ENCODE measurements at places on chromosomes 6 and 20.

DNA sequence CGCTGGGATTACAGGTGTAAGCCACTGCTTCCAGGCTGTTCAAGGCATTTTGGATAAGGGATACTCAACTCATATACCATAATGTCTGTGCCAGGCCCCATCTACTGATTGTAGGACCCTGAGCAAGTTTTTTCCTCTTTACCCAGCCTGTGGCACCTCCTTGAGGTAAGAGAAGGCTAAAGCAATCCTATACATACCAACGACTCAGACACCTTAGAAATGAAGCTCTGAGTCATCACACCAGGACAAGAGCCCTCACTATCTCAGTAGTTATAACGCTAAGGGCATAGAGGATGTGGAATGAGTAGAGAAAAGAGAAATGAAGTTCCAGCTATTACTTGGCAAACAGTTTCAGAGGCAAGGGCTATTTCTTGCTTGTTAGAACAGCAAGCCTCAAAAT lies 16.9 kb downstream of the NDRG3 start:
- no peak for DNase-seq

DNA sequence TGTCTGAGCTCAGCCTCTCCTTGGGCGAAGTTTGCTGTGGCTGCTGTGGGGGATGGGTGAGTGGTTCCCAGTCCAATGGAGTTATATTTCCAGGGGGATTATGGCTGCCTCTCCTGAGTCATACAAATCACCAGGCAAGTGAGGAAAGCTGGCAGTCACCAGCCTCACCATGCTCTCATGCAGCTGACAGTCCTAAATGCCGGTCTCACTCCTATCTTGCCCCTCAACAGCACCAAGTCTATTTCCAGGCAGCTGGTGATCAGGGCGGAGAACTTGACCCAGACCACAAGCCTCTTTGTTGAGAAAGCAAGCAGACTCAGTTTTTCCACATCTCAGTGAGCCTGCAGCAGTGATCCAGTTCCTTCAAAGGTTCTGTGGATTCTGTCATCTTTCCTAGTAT lies 98.9 kb downstream of the TBC1D32 start:
- DNase-seq: no peak

GRCh38 chr20:36153736-36154699 lies 522 bp upstream of the EPB41L1 start:
- DNase-seq: no peak

GRCh38 chr20:62753626-62754025 lies 42.6 kb upstream of the MRGBP start:
- DNase-seq: no peak

DNA sequence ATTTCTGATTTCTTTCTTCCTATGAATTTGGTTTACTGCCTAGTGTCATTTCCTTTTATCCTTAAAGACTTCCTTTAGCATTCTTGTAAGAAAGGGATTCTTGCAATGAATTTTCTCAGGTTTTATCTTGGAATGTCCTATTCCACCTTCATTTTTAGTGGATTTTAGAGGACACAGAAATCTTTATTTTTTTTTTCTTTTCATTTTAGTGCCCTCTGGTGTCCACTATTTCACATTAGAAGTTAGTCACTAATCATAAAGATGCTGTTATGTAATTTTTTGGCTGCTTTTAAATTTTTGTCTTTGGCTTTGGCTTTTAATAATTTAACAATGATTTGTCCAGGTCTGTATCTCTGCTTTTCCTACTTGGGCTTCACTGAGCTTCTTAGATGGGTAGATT lies 28.1 kb downstream of the LMBRD1 start:
- no peak for DNase-seq

DNA sequence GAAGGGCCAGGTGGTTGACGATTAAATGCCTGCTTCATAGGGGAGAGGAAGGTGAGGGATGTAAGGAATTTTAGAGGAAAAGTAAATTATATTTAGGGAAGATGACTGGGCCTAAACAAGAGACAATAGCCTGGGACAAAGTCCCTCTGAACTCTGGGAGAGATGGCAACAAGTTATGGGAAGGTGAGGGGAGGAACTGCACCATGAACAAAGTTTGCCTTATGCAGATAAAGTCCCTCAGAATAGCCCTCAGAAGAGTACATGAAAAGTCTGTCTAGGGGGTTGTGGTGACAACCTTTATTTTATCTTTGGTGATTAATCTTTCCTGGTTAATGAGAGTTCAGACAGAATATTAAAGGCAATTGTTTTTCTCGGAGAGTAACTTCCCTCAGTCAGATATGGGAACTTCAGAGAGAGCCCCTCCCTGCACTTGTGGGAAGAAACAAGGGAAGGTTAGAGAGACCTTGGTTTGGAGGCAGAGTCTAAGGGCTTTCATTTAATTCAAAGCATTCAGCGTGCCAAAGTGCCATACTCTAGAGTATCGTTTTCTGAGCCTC lies 27.1 kb upstream of the FAM217A start:
- DNase-seq: no peak

DNA sequence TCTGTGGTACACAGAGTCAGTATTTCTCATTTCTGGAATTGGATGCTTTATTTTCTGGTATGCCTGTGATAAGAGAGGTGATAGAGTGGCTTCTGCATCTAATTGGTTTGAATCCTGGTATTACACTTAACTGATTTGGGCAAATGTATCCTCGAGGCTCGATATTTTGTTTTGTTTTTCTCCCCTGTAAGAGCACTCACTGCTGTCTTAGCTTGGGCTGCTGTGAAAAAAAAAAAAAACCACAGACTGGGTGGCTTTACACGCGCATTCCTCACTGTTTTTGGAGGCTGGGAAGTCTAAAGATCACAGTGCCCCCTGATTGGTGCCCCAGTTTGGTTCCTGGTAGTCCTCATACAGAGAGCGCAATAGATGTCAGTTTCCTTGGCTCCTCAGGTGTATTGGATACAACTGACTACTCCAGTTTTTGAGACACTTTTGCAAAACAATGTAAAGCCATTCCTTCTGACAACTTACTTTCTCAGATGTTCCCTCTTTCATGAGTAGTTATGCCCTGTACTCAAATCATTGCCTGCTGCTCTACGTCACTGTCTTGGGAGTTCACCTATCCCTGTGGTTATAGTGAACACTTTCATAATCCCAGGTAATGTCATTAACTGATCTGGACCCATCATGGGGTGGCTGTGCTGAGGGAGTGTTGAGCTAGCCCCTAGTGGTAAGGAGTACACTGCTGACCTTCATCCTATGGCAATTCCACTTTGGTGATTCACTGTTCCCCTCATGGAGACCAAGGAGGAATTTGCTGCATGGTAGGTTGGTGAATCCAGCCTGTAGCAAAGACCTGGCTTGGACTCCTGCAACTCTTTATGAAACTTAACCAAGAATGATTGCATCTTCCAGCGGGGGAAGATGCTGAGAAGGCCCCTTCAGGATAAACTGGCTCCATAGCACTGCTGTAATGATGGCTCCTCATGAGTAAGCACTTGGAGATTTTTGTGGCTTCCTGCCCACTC lies 3.5 kb upstream of the ACAT2 start:
- DNase-seq: no peak

- no peak for DNase-seq
These were observed 4.3 kb downstream of the MTG2 start for GRCh38 chr20:62186887-62187866.

DNA sequence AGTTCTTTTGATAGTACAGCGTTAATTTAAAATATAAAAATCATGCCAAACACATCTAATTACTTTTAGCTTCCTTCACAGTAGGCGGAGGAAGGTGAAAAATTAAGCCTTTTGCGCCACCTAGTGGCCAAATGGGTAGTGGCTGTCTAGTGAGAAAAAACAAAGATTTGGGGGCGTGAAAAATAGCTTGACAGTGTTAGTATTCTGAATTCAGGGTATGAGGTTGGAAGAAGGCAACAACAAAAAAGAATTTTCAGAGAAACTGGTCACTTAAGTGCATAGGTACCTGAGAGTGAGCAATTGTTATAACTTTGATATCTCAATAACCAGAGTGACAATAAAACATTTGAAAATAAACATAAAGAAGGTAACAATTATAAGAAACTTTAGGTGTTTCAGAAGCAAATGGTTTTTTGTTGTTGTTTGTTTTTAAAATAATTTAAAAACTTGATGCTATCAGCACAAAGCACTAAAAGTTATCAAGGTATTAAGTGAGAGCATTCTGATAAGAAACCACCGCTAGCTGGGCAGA lies 14.3 kb downstream of the PSMB9 start:
- DNase-seq: peak; percentile 77

DNA sequence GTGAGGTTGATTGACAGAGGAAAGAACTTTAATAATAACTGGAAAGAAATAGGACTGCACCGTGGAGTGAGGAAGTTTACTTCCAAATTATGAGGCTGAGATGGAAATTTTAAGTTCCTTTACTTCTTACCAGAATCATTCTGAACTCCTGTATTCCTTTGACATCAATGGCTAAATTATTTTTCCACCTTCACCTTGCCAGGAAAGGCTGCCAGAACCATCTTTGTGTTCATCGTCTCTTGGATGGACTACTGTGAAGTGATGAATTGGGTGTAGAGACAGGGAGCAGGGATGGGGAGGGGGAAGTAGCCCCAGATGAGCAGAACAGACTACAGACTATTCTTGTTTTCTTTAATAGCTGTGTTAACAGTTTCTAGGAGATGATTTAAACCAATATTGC lies 102.1 kb upstream of the CEP162 start:
- no peak for DNase-seq

DNA sequence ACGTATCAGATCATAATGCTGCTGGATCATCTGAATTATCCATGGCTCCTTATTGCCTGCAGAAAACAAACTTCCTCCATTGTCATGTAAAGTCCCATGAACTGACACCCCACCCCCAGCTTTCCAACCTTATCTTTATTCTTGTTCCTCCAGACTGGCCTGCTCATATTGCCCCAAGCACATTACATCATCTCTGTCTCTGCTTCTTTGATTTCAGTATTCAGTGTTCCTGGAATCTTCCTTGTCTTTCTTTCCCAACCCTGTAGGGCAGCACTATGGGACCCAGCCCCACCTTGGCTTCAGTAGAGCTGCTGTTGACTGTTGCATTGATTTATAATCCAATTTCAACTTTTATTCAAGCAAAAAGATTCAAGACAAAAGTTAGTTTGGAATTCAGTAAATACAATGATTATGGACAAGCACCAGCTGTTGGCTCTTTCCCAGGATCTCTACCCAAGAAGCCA lies 187.5 kb upstream of the ECI2 start:
- no peak for DNase-seq

GRCh38 chr6:45419571-45420082 lies 41.9 kb upstream of the SUPT3H start:
- peak; percentile 19 for DNase-seq

GRCh38 chr6:130322673-130323268 lies 43.0 kb upstream of the TMEM200A start:
- DNase-seq: peak; percentile 34

- DNase-seq: no peak
These were observed 506.2 kb upstream of the SLC35B3 start for GRCh38 chr6:8941577-8941976.

GRCh38 chr6:14288910-14289309 lies 171.3 kb downstream of the CD83 start:
- DNase-seq: no peak

GRCh38 chr6:104625536-104625935 lies 234.2 kb downstream of the HACE1 start:
- no peak for DNase-seq

- no peak for DNase-seq
These were observed 537 bp downstream of the CSTF1 start for GRCh38 chr20:56392881-56393482.

GRCh38 chr6:131040866-131041265 lies 22.2 kb downstream of the EPB41L2 start:
- DNase-seq: no peak

DNA sequence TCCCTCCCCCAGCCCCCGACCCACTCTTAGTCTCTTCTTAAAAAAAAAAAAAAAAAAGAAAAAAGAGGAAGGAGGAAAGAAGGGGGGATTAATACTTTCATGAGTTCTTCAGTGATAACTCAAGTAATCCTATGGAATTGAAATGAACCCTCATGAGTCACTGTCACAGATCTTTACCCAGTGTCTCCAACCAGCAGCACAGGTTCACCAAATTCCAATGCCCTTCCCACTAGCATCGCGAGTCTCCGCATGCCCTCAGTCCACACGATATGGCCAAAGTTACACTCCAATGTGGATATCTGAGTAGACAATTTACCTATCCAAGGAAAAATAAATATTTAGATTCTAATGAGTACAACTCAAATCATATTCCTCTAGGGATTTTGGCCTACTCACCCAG lies 74.5 kb downstream of the MDN1 start:
- DNase-seq: no peak

DNA sequence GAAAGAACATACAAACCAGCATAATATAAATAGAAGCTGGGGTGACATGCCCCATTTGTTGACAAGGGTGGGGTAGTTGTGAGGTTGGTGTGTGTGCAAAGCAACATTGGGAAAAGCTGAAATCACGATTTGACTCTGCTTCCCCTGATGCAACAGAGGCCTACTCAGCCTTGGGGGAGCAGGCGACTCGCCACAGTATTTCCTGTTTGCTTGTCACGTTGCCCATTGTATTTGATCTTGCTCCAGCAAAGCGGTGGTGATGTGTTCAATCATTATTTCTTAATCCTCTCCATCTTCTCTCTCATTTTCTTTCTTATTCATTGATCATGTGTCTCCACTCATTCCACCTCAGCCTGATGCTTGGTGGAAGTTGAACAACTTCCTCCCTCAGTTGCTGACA lies 165.8 kb upstream of the CITED2 start:
- peak; percentile 11 for DNase-seq

DNA sequence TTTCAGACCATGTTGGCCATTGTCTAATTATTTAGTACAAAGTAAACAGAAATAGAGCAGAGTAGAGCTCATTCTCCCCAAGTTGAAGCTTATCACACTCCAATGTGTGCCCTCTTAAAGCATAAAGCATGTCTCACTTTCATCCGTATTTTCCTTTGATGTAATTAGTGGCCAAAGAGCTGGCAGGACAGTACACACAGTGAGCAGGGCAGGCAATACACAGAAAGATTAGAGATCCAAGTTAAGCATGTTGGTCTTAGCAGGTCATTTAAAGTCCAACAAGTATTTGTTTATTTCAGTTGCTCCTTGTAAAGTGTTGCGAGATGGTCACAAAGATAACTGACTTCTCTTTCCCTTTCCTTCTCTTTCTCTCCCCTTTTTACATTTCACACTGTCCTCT lies 47.2 kb downstream of the RFX6 start:
- DNase-seq: no peak

- DNase-seq: no peak
These were observed 238.6 kb downstream of the BTBD3 start for GRCh38 chr20:12156252-12156651.

DNA sequence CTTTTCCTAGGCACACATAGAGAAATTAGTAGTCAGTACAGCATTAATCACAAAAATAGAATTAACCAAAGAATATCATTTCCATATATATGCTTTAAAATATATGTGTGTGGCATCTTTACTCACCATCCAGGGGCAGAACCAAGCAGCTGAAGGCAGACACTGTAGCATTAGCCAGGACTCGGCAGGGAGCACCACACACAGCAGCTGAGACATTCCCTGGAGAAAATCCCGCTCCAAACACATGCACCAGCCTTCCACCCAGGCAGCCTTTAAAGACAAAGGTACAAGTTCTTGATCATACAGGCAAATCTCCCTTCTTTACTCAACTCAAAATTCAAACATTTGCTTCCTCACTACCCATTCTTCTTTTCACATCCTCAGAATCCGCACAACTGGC lies 64.7 kb downstream of the PKHD1 start:
- no peak for DNase-seq

Measured in stimulated activated CD8-positive, alpha-beta memory T cell treated with anti-CD3 and anti-CD28 coated beads, Interleukin-4, amount 100 ng/mL, for 1 hour (primary cell).